ENCODE measurements at places on chromosomes 13 and 19.

GRCh38 chr13:52921194-52921593 lies 72.8 kb upstream of the PCDH8 start:
- no peak for DNase-seq

GRCh38 chr13:53104136-53104535 lies 75.5 kb downstream of the OLFM4 start:
- no peak for DNase-seq

GRCh38 chr19:43329989-43330388 lies 23.5 kb upstream of the CD177 start:
- no peak for DNase-seq

DNA sequence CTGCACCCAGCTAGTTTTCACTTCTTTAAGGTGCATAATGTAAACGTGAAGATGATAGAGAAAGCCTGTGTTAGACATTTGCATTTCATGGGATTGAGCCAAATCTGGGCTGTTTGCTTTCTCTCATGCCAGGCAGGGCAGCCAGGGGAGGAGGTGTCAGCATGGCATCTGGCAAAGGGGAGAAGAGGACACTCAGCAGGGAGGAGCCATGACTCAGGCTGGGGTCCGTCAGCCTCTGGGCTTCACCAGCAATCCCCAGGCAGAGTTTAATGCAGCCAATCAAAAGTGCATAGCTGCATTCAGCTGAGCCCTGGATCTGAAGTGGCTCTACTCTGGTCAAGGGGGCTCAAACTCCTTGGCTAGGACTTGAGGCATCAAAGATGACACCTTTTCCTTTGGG lies 23.5 kb downstream of the EBPL start:
- no peak for DNase-seq

DNA sequence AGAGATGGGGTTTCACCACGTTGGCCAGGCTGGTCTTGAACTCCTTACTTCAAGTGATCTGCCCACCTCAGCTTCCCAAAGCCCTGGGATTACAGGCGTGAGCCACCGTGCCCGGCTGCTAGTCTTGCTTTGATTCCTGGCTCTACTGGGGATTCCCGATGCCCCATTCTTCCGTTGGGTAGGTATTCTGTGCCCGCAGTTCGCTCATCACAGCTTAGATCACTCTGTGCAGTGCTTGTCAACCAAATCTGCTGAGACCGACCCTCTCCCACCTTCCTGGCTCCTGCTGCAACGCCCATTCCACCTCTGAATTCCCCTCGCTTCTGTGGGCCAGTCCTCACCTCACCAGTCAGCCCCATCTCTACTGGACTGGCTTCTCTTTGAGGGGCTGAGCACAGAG lies 4.6 kb upstream of the ZNF414 start:
- no peak for DNase-seq

GRCh38 chr19:13974073-13974472 lies 21.8 kb downstream of the DCAF15 start:
- peak; percentile 65 for DNase-seq

- DNase-seq: no peak
Observed at GRCh38 chr13:114103801-114104654, 28.4 kb downstream of the RASA3 start.

DNA sequence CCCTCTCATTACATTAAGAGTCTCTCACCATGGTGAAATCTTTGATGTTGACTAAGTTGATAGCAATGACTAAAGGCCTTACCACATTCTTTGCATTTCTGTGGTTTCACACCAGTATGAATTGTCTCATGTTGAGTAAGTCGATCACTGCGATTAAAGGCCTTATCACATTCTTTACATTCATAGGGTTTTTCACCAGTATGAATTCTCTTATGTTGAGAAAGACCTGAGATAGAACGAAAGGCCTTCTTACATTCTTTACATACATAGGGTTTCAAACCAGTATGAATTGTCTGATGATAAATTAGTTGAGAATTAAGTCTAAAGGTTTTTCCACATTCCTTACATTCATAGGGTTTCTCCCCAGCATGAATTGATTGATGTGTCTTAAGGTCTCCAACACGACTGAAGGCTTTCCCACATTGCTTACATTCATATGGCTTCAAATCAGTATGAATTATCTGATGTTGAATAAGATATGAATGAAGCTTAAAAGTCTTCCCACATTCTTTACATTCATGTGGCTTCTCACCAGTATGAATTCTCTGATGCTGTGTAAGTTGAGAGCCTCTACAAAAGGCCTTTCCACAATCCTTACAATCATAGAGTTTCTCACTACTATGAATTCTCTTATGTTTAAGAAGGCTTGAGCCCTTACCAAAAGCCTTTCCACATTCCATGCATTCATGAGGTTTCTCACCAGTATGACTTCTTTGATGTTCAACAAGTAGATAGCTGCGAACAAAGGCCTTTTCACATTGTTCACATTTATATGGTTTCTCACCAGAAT lies 45.6 kb downstream of the ZNF283 start:
- peak; percentile 10 for DNase-seq

DNA sequence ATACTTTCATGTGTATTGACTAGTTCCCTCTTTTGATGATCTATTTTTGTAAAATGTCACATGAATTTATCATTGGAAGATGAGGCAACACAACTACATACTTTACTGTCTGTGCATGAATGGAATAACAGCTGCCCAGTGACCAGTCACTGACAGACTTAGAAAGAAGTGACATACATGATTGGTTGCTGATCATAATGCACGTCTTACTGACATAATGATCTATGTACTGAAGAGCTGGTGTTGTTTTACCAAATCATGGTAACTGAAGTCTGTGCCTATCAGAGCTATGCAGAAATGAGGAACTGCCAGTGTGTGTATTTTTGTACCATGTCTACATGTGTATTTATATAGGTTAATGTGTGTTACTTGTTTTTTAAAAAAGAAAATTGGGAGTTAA lies 26.5 kb downstream of the GPR18 start:
- DNase-seq: no peak

DNA sequence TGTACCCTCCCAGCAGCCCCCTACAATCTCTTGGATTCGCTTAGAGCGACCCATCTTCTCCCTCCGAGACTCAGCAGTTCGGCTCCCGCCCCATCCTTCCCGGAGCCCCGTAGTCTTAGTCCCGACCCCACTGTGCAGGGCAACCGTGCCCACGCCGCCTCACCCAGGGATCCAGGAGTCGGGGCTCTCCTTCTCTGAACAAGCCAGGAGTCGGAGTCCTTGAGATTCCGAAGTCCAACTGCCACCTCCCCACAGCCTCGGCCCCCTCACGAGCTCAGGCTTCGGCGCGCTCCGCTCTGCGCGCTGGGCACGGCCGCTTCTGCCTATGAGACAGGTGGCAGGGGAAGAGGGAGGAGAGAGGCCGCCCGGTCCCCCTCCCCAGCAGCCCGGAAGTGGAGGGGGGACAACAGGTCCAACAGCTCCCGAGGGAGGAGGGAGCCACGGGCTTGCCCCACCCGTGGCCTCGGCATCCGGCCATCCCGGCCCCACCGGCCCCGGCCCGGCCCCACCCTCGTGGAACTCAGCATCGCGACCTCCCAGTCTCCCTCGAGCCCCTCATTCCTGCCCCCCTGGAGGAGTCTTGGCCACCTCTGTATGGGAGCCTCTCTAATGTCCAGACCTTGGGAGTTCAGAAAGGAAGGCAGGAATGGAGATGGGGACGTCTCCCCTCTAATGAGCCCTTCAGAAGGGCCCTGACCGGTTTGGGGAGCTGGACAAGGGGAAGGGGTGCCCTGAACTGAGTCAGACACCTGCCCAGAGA lies at the start of gene PHLDB3:
PHLDB3 (minus strand) TSS at position 321 of the 760 bp plus-strand sequence. CDS start 628 bp downstream, outside the sequence.
- no peak for DNase-seq

GRCh38 chr19:2610637-2611482 lies 91.6 kb downstream of the GNG7 start:
- DNase-seq: peak; percentile 59

DNA sequence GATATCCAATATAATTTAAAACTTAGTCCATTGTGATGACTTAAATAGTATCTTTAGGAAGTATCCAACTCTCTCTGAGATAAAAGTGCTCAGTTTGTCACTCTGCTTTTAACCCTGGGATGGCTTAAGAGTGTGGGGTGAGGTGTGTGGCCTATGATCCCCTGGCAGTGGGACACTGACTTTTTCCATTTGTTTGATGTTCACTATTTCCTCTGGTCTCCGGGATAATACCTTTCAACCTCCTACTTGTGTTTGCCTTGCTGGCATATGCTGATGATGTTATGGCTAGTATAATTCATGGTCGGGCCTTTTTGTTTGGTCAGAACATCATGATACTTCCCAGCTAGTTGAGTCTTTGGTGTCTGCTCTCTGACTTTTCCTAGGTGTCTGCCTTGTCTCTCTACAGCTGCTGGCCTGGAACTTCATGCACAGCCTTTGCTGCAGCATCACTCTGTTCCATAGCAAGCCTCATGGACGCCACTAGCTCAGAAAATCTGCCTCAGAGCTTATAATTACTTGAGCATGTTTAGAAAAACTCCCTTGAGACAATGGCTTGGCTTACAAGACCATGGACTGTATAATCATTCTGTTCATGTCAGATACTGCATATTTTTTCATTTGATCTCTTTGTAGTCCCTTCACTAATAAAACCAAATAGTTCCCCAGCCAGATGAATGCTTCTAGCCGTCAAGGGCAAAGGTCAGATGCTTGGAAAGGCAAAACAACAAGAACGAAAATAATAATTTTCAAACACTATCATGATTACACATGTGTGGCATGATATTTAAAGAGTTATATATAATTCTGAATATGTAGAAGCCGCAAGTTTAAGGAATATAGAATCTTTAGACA lies 75.2 kb downstream of the WDFY2 start:
- no peak for DNase-seq

DNA sequence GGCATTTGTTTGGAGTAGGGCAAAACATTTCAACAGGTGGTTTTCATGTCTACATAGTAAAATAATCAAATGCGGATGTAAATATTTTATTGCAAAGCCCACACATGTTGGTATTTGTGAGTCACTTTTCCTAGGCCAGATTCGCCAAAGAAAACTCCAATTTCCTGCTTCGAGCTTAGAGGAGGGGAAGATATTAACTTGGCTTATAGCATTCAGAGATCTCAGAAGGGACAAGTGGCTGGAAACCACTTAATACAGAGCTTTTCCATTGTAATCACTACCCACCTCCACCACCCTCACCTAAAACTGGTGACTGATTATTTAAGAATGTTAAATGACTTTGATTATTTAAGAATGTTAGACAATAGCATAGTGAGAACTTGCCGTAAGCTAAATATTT lies 530.6 kb upstream of the SPRY2 start:
- DNase-seq: no peak

DNA sequence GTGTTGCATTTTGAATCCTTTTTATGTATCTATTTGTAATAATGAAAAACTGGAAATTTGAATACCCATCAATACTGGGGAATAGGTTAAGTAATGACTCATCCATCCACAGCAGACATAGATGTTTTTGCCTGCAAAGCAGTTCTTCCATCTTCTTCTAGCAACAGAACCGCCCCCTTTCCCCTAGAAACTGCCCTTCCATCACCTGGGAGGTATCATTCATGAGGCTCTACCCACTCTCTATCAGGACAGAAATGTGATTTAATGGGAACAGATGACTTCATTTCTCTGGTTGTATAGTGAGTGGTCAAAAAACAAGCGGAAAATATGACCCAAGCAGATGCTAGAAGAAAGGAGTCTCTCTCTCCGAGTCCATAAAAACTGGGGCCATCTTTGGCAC lies 532.8 kb downstream of the UQCRFS1 start:
- no peak for DNase-seq

GRCh38 chr19:38264486-38265212 lies at the start of gene SPINT2:
SPINT2 (plus strand) TSS chr19:38264573; CDS start chr19:38264893, 320 bp downstream.
- DNase-seq: peak; percentile 67

DNA sequence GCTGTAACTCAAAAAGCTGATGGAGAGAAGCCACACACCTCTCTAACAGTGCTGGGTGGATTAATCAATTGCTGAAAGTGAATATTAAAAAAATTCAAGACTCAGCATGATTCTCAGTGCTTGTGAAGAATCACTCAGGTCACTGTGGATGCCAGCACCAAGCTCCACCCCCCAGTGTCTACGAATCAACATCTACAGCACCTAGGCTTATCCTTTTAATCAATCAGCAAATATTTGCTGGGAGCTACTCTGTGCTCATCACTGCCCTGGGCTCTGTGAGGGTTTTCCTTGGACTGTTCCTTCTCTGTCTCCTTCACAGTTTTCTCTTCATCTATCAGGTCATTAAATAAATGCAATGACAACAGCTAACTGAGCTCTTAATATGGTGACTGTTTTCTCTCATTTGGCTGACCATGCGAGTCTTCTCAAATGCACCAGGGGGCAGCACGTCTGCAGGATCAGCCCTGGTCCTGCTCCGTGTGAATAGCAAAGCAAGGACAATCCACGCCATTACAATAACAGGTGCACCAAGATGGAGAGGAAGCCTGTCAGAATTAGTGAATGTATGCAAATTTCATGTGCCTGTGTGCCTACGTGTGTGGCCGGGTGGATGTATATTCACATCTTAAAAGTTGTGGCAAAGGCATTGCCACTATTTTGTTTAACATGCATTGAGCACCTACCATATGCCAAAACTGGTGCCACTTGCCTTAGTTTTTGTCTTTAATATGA lies 14.6 kb upstream of the C13orf42 start:
- peak; percentile 60 for DNase-seq

DNA sequence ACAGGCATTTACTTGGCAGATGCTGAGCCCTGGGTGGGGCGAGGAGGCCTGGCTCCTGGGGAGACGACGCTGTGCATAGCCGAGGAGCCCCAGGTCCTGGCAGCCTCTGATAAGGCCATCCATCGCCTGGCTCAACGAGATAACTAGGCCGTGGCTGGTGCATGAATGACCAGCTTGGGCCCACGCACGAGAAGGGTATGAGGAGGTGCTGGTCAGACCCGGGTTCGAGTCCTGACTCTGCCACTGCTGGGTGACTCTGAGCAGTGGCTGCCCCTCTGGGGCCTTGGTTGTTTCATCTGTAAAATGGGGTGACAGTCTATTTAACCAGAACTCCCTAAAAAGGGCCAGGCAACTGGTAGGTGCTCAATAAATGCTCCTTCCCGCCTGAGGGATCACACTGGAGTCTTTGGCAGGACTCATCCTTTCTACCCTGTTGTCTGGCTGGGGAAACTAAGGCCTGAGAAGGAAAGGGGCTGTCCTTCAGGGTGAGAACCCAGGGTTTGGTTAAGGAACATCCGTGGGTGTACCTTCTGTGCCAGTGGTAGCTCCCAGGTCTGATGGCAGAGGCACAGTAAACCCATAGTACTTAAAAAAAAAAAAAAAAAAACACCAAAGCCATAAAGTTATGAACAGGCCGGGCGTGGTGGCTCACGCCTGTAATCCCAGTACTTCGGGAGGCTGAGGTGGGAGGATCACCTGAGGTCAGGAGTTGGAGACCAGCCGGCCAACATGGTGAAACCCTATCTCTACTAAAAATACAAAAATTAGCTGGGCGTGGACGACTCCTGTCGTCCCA lies 8.1 kb upstream of the ARRDC2 start:
- DNase-seq: no peak

DNA sequence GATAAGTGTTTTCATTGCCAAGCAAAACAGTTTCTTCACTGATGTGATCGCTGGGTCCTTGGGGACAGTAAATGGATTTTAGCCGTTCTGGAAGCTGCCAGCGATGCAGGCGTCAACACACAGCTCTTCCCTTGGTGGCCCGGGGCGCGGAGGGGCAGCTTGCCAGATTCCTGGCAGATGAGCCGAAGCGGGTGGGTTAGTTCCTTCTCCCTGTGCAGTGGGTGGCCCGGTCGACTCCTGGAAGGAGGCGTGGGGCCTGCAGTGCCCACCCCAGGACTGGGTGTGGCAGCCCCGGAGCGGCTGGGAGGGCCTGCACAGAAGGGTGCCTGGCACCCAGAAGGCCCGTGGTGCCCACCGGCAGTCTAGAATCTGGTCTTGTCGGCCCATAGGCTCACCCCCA lies 69.0 kb downstream of the KDM4B start:
- no peak for DNase-seq
